NCI-H1105 (cell line): ENCODE measurements at places on chromosomes 6 and 20.

DNA sequence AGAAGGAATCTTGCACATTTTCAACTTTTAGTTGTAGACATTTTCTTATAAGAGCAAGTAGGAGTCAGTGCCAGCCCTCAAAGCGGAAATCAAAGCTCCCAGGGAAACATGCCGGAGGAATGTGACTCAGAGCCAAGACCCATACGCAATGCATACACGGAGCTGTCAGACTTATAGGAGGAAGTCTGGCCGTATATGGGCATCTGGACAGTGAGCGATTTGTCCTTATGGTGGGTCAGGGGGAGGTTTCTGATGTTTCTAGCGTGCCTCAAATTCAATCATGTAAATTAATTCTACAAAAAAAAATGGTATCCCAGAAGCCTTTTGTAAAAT, 3.6 kb upstream of the CCN2 start:
- no peak for DNase-seq

- DNase-seq = no peak
Observed at GRCh38 chr20:37426978-37427377, 81.0 kb downstream of the SRC start.

- no peak for DNase-seq
Observed at GRCh38 chr6:46528961-46529750, 37.9 kb upstream of the RCAN2 start.

- DNase-seq = no peak
Observed at GRCh38 chr6:49087369-49087768, 375.7 kb downstream of the MMUT start.

- DNase-seq = no peak
Observed at GRCh38 chr6:159462431-159462830, 230.6 kb downstream of the SOD2 start.
